Right lobe of liver (tissue), 6 donors: ENCODE measurements at places on chromosomes 2 and 18.

GRCh38 chr2:98293931-98294687, 52.1 kb upstream of the CNGA3 start:
- no peaks in the 10 kb centered on the region for H3K27me3 ChIP-seq
- peak overlapping the region; percentile 83 for H3K27ac ChIP-seq
- H3K36me3 ChIP-seq, result no peaks in the 10 kb centered on the region

DNA sequence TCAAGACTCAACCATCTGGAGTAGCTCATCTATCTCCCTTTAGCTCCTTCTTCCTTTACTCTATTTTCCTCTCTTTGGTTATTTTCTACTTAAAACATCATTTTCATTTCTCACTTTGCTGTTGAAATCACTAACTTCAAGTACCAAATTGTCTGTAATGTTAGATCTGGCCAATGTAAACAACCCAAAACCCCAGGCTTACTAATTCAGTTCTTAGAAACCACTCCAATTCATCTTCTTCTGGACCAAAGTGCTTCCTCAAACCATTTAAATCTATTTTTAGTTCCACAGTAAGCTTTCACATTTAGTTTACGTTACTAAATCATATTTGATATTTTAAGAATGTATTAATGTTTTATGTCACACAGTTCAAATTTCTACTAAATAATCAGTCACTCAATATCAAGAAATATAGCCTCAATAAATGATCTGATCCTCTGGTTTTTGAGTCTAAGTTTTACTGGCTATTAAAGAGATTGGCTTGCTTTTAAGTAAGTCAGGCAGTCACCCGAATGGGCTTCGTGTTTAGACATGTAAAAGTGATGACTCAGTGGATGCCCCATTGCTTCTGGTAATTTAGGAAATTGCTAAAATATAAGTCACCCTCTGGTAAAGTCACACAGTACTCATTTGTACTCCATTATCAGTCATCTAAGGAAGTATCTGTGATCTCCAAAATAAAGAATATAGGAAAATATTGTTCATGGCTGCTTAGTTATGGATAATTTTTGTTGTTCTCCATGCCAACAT, 527.2 kb upstream of the SOX11 start:
- no peak for DNase-seq

- H3K4me1 ChIP-seq, result peaks cover 39% of the 10 kb centered on the region
- no peaks in the 10 kb centered on the region for H3K27me3 ChIP-seq
- no peaks in the 10 kb centered on the region for H3K36me3 ChIP-seq
These were observed 86.1 kb downstream of the ACVR1 start for GRCh38 chr2:157789933-157790511.

- no peaks in the 10 kb centered on the region for H3K4me1 ChIP-seq
- no peak overlapping the region for H3K4me3 ChIP-seq
- DNase-seq, result no peak
These were observed 1139.7 kb upstream of the TMEFF2 start for GRCh38 chr2:193334401-193334800.

GRCh38 chr2:25105336-25106085, 62.9 kb downstream of the POMC start:
- H3K27me3 ChIP-seq, result no peaks in the 10 kb centered on the region
- H3K27ac ChIP-seq, result no peak overlapping the region
- no peaks in the 10 kb centered on the region for H3K36me3 ChIP-seq
- DNase-seq, result no peak

GRCh38 chr18:23230686-23231085, 95.4 kb downstream of the CABLES1 start:
- peak overlapping the region; percentile 43 for H3K27ac ChIP-seq
- no peaks in the 10 kb centered on the region for H3K36me3 ChIP-seq
- no peaks in the 10 kb centered on the region for H3K4me1 ChIP-seq
- DNase-seq, result no peak

GRCh38 chr18:70335892-70336726, 47.3 kb downstream of the SOCS6 start:
- DNase-seq, result no peak
- H3K27ac ChIP-seq, result peak overlapping the region; percentile 79
- peaks cover 54% of the 10 kb centered on the region for H3K4me1 ChIP-seq
